Hippocampal formation (tissue), 2 donors: ENCODE measurements at places on chromosomes 3 and 15.

- DNase-seq, result no peak
Observed at GRCh38 chr3:65524584-65524983, 514.1 kb downstream of the MAGI1 start.

DNA sequence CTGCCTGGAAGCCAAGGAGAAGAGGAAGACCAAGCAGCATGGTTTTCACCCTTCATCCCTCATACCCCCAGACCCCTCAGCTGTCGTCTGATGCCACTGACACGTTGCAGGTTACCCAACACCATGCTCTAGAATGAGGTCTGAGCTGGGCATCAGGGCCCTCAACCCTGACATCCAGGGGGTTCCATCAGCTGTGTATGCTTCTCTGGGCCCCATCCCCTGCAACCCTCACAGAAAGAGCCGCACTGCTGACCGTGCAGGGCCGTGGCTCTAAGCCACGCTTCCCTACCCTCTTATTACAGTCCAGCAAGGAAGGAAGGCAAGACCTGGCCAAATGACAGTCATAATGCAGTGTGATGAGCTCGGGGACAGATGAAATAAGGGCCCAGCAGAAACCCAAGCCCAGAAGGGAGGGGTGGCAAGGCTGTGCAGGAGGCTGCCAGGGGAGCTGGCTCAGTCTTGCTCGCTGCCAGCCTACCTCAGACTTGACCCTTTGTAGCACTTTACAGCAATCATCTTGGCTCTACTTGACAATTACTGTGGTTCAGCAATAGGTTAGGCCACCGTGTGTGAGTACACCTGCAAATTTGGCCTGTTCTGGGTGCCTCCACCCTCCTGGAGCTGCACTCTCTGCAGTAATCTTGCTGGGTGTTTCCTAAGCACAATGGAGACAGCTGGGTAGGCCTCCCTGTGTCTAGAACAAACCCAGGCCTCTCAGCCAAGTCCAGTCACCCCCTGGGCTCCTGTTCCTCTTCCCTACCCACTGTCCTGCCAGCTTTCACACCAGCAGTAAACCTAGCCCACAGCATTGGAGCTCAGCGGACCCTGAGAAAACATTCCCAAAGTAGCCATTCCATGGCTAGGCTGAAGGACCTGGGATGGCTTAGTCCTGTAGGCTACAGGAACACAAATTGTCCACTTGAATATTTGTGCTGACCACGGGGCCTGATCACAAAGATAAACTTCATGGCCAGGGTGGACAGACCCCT, 115.3 kb upstream of the NEO1 start:
- no peak for DNase-seq

DNA sequence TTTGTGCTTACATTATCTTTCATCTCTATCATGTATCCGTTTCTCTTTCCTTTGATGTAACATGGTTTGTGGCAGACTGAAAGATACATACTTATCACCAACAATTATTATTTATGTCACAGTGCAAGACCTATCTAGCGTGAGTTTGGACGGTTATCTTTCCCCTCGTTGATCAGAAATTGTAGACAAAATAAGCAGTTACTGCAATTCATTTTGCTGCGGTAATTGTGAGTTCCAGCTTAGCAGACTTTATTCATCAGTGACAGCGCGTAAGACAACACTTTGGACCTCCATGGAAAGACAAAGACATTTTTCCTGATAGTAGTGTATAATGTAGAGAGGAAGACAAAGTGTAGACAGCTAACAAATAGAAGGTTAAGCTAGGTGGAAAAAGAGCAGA, 51.0 kb upstream of the UTS2B start:
- no peak for DNase-seq

DNA sequence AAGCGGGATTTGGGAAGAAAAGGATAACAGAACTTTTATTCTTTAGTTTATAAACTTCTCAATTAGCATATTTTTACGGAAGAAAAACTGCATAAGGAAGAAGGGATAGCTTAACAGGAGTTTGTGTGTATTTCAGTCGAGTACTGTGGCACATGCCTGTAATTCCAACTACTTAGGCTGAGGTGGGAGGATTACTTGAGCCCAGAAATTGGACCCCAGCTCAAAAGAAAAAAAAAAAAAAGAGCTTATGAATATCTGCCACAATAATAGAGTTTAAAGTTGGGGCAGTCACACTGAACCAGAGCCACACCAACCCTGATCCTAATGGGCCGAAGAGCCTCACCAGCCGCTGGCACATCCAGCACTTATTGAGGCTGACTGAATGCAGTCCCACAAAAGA, 31.1 kb downstream of the CHAC1 start:
- DNase-seq, result no peak

GRCh38 chr3:186514296-186515002, 29.7 kb downstream of the CRYGS start:
- DNase-seq, result no peak

- no peak for DNase-seq
Observed at GRCh38 chr3:14550651-14551611, 10.8 kb upstream of the GRIP2 start.

- no peak for DNase-seq
Observed at GRCh38 chr15:45185069-45185779, 2.5 kb downstream of the SHF start.

- DNase-seq, result peak; percentile 35
Observed at GRCh38 chr3:58052373-58053273, 44.4 kb downstream of the FLNB start.

DNA sequence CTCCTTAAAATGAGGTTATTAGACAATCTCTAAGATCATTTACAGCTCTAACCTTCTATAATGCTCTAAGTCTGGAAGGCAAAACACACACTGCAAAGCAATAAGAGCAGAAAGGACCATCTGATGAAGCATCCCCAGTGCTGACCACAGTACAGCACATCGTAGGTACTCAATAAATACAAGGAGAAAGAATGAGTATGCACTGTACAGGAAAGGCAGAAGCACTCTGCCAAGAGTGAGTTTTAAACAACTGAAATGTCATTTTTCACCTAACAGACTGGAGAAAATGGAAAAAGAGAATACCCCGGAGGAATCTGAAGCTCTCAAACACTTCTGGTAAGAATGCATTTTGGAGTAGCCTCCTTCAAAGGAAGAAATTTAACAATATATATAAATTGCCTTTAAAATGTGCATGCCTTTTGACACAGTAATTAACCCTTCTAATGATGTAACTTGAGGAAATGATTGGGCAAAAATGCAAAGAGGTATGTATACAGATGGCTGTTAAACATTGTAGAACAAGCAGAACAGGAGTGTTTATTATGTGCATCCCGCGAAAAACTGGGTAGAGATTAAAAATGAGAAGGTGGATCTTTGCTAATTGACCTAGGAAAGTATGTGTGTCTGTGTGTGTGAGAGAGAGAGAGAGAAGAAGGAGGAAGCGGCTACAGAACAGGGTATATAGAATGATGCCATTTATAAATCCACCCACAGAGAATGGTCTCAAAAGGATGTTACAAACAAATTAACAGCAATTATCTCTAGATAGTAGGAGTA, 8.0 kb upstream of the OXTR start:
- no peak for DNase-seq

- no peak for DNase-seq
Observed at GRCh38 chr3:26308454-26308853, 314.1 kb upstream of the LRRC3B start.
